ENCODE measurements at places on chromosomes 1 and 21.

DNA sequence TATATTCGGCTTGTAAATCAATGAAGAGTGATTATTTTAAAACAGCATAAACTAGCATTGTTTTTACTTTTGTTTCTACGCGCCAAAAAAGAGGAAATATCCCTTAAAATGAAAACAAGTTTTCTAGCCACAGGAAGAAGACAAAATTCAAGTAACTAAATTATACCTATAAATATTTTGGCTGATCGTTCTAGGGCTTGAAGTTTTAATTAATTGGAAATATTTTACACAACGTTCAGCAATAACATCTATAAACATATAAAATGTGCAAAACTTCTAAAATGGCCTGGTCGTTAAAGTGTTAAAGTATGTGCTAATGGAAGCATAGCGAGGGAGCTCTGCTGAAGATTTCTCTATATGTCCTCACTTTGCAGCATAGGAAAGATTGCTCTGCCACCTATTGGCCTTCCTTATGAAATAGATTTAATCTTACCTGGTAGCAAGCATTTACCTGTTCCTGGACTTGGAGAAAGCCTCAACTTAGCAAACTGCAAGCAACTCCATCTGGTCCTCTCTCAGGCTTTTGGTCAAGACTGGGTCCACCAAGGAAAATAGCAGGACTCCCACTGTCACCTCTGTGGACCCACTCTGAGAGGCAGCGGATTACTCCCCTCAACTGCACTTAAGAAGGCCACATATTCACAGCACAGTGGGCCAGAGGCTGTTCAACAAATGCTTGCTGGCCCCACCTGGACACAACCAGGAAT, 351.3 kb upstream of the RUNX1 start:
- no peak for DNase-seq

GRCh38 chr1:33428661-33429060, 2.2 kb downstream of the PHC2 start:
- DNase-seq, result no peak

DNA sequence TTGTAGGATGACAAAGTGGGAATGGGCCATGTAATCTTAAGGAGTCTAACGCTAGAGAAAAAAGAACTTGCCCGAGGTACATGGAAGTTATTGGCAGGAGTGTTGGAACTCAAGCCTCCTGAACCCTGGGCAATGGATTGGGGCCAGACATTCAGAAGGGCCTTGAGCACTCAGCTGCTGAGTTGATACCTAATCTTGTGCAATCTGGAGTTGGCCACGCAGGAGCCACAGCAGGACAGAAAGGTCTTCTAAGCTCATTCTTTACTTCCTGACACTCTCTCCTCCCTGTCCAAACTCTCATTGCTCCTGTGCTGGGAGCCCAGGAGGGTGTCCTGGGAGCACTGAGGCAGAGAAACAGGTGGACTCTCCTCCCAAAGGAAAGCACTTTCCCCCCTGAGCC, 25.1 kb upstream of the CSF1 start:
- DNase-seq, result no peak

- no peak for DNase-seq
Observed at GRCh38 chr1:21891621-21892479, 45.3 kb downstream of the HSPG2 start.

DNA sequence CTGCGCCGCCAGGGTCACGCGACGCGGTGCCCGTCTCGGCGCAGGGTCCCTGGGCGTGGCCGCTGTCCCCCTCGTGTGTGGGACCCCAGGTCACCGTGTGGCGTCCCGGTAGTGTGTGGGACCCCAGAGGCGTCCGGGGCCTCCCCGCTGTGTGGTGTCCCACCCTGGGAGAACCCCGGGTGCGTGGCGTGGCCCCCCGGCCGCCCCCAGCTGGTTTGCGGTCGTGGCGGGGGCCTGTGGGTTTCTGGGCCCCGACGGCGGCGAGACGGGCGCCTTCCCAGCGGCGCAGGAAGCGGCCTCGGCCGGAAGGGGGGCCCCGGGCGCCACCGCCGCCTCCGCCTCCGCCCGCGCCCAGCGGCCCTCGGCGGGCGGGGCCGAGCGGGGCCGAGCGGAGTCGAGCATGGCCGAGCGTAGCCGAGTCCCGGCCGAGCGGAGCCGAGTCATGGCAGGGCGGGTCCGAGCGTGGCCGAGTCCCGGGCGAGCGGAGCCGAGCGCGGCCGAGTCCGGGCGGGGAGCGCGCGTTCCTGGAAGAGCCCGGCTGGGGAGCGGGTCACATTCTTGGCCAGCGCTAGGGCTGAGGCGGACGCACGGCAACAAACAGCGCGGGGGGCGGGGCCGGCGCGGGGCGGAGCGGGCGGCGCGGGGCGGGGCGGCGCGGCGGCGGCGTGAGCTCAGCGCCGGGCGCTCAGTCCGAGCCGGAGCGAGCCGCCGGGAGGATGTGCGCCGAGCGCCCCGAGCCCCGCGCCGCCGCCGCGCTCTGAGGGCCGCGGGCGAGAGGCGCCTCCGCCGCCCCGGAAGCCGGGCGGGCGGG, 568 bp upstream of the SKI start:
- peak; percentile 89 for DNase-seq

GRCh38 chr1:59553371-59553770, 256.5 kb downstream of the FGGY start:
- no peak for DNase-seq

DNA sequence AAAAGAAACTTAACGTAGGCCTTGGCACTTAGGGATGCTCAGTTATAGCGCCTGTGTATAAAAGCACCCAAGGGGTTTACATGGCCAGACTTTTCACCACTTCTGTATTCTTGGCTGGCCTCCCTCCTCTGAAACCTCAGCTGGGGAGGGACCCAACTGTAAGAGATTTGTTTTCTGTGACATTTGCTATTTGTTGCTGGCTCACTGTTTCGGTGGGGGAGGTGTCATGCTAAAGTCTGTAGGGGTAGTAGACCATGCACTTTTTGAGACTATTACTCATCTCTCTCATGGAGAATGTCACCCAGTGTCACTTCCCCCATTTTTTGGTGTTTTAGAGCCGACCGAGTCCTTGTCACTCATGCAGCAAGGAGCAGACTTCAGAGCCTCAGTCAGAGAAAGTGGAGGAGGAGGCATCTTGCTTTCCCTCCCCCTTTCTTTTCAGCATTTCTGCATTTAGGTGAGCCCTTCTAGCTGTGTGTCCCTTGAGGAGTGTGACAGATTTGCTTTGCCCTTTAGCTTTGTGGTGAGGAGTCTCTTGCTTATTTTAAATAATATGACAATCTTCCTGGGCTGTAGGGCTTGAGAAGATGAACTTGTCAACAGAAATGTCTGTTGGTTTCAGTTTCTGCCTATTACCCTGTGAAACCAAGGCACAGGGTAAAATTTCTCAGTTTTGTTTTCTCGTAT, 160.1 kb downstream of the FASLG start:
- no peak for DNase-seq

DNA sequence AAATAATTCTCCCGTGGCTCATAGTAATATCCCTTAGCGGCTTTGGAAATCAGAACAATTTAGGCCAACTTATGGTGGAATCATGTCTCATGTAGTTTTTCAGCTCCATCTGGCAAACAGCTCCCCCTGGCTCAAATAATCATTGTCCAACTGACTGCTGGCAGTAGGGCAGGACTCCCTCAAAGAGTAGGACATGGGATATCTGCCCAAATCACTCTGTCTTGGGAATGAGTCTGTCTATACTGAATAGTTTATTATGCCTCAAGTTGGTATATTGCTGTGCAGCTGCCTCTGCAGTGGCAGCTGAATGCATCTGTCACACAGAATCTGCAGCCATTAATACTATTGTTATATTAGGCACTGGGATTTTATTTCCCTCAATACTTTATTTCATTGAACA, 255.7 kb downstream of the COL11A1 start:
- DNase-seq, result no peak

- DNase-seq, result no peak
Observed at GRCh38 chr1:79322511-79323027, 316.0 kb upstream of the ADGRL4 start.

DNA sequence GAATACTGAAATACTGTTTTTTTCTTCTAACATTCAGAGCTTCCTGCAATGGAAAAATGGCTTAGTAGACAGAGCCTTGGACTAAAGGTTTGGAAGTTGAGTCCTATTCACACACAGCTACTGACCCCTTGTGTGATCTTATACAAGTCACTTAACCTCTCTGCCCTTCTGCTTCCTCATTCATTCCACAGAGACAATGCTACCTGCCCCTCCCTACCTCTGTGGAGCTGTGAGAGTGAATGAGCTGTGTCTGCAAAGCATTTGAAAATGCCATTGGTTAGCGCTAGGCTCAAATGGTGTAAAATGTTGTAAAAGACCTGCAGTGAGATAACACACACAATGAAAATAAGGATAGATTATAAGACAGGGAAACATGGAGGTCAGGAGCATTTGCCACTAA, 214.4 kb downstream of the BARHL2 start:
- no peak for DNase-seq

DNA sequence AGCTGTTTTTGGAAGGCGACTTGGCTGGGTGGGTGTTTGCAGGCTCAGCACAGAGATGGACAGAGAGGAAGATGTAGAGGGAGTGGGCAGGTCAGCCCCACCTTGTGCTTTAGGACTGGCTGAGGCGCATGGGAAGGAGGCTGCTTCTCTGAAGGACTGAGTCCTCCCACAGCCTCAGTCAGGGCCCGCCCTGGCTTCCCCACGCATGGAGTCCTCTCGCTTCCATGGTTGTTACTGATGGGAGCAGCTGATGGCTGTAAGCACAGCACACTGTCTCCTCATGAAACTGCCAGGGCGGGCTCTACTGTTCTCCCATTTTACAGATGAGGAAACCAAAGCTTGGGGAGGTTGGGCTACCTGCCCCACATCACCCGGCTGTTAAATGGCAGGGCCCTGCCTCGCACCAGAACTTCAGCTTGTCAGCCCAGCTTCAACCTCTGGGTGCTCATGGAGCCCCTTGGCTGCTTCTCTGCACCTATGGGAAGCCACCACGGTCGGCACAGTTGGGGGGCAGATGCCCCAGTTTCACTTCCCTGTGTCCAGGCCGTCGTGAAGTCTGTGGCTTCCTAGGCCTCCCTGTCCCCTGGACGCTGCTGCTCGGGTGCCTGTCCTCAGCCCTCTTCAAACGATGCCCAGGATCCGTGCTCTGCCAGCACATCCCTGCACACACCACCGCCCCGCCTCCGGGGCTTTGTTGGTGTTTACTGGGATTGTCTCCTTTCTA, 2.4 kb downstream of the TMEM201 start:
- peak; percentile 29 for DNase-seq

GRCh38 chr1:57603696-57604095, 179.8 kb upstream of the DAB1 start:
- DNase-seq, result no peak

DNA sequence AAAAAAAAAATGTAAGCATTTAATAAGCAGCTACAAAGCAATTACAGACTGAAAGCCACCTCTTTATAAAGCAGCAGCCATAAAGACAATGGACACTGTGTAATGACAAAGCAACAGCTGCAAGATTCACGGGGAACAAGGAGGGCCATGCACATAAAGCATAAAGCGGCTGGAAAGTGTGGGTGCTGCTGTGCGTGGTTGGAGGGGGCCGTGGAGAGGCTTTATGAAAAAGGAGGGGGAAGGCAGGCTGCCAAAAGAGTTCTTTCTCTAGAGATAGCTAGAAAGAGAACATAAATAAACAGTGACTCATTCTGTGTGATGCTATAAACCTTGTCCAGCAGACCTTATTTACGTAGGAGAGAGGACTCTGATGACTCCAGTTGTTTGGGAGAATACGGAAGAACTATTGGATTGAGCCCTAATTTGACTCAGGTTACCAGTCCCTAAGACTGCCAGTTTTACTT, 49.3 kb downstream of the ADAMTS1 start:
- DNase-seq, result no peak

GRCh38 chr1:33348676-33349080, 27.8 kb upstream of the A3GALT2 start:
- DNase-seq, result peak; percentile 21

DNA sequence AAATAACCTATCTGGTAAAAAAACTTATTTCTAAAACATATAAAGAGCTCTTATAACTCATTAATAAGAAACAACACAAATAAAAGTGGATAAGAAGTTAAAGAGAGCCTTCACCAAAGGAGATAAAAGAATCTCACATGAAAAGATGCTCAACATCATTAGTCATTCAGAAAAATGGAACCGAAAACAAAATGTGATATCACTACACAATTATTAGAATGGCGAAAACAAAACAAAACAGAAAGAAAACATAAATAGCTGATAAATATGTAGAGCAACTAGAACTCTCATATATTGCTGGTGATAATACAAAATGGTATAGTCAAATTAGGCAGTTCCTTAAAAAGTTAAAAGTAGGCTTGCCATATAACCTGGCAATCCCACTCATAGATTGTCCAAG, 1109.3 kb downstream of the PLA2G4A start:
- DNase-seq, result no peak

DNA sequence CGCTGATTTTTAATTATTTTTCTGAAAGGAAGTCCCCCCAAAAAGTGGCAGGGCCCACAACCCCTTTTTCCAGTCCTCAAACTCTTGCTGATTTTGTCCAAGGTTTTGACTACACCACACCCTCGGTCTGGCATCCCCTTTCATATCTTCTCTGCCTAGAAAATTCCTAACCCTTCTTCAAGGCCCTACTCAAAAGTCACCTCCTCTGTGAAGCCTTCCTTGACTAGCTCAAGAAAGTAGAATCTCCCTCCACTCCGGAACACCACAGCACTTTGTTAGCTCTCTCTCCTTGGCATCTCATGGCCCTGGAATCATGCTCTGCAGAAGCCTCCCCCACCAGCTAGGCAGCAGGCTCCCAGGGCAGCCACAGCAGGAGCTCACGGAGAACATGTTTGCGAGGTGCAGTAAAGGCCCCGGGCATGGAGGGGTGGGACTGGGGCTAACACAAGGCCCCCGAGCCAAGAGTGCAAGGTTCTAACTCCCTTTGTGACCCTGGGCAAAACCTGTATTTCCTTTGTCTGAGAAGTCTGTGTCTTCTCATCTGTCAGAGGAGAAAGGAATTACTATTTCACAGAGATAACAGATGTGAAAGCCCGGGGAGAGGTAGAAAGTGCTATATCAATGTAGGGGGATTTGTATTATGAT, 17.7 kb upstream of the S100A7 start:
- DNase-seq, result no peak

- DNase-seq, result no peak
Observed at GRCh38 chr1:214247501-214248041, 33.4 kb upstream of the SMYD2 start.

- no peak for DNase-seq
Observed at GRCh38 chr1:66852870-66853269, 51.8 kb upstream of the INSL5 start.

DNA sequence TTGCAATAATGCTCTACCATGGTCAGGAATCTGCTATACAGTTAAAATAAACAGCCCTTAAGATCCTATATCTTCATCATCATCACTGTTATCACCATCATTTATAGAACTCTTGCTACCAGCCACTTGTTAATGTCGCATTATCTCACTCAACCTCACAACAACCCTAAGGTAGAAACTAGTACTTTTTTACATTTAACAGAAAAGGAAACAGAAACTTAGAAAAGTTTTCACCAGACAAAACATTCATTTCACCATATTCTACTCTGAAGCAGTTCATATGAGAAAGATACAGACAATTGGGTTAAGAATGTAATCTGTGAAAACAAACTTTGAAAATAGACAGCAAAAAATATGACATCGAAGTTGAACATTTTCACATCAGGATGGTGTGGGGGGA, 262.6 kb downstream of the ATG4C start:
- DNase-seq, result no peak

Measured in HAP-1 (cell line).